Activated T-helper 1 cell treated with anti-CD3 and anti-CD28 coated beads, Interleukin-2, amount 50 U/mL, for 16 hours (primary cell): ENCODE measurements at places on chromosomes 5 and 9.
A peak's percentile ranks its signal among the peaks of the same experiment; 100 is the strongest.

GRCh38 chr9:98760231-98760630 is 36.1 kb downstream of the ANKS6 start:
- no peak for DNase-seq

GRCh38 chr5:125412561-125413495 is 666.4 kb upstream of the ZNF608 start:
- DNase-seq = no peak

DNA sequence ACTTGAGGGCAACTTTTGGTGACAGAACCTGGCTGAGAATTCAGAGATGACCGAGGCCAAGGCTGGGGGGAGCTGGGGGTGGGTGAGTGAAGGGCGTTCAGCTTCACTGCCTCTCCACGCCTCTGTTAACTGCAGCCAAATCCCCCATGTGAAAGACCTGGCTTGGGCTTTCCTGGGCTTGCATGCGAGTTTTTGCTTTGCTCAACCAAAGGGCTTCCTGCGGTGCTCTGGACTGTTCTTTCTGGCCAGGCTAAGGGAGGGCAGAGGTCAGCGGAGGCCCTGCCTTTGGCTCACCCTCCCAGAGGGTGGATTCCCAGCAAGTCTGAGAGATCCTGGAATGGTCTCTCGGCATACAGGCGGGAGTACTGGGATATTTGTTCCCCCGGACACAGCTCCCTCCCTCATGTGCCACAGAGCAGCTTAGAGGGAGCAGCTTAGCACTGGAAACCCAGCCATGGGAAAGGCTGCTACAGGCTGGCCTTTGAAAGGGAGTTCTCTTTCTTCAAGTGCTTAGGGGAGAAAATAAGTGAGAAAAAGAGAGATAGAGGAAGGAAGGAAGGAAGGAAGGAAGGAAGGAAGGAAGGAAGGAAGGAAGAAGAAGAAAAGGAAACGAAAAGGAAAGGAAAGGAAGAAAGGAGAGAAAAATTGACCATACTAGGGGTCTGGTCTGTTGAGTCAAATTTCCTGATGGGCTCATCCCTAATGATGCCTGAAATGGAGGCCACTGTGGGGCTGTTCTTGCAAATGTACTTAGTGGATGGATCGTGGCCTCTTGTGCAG is 158.8 kb downstream of the FGF18 start:
- DNase-seq = no peak

- no peak for DNase-seq
Observed at GRCh38 chr5:126794157-126794828, 17.4 kb downstream of the LMNB1 start.

- no peak for DNase-seq
Observed at GRCh38 chr5:164234321-164234720, 728.9 kb downstream of the MAT2B start.

DNA sequence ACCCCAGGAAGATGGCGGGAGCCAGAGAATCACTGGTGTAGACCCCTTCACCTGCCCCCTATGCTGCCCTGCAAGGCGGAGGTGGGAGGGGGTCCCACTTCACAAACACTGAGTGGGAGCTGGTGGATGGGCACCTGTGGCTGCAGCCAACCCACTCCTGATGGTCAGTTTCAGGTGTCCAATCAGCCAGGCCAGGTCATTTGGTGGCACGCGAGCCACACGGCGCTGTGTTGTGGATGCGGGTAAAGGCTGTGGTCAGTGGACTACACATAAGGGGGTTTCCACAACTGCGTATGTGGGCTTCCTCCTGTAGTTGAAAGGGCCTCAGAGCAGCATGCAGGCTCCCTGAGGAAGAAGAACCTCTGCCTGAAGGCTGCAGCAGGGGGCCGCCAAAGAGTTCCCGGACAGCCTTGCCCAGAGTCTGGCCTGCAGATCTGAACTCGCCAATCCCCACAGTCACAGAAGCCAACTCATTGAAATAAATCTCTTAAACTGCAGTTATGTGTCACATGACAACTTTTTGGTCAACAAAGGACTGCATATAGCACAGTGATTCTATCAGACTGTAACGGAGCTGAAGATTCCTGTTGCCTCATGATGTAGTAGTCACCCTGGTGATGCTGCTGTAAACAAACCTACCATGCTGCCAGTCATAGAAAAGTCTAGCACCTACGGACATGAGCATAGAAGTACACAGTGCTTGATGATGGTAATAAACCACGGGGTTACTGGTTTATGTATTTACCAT is 284.7 kb upstream of the IRX2 start:
- no peak for DNase-seq

GRCh38 chr9:96045811-96046210 is 170.3 kb downstream of the ERCC6L2 start:
- DNase-seq = no peak

- DNase-seq = no peak
Observed at GRCh38 chr5:88660264-88660946, 222.6 kb downstream of the MEF2C start.

DNA sequence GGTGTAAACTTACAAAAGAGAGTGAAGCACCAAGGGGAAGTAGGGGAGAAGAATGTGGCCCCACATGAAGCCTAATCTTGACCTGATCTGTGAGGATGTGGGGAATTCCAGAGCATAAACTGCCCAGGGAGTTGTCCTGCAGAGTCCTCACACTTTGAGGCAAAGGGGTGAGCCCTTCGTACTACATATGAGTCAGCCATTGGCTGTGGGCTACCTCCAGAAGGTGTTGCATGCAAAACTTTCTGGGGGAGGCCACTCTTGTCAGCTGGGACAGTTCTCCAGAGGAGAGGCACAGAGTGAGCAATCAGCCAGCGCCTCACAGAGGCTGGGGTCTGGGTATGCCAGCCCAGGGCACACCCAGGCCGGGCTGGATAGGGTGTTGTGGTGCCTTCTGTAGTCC is 98.1 kb upstream of the NMUR2 start:
- no peak for DNase-seq

DNA sequence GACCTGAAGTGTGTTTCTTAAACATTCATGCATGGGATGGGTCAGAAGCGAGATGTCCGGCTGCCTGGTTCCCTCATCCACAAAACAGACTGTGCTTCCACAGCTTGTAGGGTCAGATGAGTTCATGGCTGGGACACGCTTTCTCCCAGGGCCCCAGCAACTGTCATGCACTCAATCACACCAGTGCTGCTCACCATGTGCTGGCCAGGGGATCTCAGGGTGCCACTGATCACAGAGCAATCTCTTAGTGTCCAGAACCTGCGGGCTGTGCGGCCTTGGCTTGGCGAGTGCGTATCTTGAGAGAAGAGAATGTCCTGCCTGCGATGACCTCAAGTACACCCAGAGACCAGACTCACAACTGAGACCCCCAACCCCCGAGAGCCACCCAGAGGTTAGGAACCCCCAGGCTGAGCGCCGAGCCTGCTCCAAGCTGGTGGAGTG is 26.0 kb upstream of the FCN2 start:
- no peak for DNase-seq

DNA sequence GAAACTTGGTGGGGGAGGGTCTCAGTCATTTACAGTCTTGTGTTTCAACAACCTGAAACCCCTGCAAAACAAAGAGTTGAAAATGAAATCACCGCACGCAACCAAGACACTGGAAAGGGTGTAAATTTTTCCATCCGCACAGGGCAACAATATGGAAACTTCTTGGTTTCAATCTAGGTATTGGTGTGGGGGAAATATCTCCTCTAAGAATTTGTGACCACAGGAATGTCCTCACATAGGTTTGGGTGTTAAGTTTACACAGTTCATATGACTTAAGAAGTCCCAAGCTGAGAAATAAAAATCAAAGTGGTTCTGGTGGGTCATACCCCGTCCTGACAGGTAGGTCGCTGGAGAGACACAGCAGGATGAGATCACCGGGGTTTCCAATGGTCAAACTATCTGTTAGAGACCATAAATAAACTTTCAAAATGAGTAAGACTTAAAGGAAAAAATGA is 51.9 kb upstream of the PIP5K1B start:
- no peak for DNase-seq

- DNase-seq = no peak
Observed at GRCh38 chr9:132802121-132802795, 75.8 kb downstream of the AK8 start.

DNA sequence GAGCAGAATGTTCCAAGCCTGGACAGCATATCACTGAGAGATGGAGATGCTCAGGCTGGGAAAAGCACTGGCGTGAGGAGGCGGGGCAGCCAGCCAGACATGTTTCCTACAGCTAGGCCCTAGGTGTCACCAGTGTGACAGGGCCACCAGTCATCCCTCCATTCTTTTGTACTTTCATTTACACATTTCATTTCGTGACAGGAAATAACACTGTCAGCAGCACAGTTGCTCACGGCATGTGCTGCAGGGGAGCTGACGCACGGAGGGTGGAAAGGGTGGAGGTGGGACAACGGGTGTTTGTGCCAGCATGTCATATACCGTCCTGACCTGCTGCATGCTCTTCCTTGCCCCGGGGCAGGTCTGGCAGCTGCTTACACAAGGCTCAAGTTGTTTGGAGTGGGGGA is 14.8 kb upstream of the CEMIP2 start:
- peak; percentile 58 for DNase-seq

- no peak for DNase-seq
Observed at GRCh38 chr5:133041157-133041784, 10.5 kb upstream of the HSPA4 start.

DNA sequence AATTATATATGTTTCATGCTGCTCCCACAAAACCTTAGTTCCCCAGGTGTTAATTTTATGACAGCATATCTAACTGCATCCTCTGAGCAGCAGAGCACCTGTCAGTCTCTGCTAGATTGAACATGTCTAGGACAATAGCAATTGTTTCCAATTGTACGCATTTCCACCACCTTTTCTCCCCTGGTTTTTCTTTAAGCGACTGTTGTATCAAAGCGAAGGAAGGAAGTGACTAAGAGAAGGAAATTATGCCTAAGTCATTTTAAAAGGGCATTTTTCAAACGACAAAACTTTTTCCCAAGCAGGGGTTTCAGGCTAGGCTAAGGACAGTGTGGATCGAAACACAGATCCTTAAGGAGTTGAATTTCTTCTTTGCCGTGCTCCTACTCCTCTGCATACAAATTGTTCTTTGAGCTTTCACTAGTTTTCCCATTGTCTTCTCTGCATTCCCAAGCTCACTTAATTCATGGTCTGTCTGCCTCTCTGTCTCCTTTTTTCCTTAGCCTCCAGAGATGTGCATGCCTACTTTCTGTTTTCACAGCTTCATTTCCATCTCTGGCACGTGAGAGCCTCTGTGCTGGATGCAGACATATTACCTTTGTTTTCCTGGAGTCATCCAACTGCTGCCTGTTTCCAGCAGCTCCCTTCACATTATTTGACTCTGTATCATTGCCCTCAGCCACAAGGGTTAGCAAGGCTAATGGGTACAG is 39.4 kb upstream of the STARD4 start:
- DNase-seq = no peak

- no peak for DNase-seq
Observed at GRCh38 chr9:119083673-119084072, 285.6 kb downstream of the BRINP1 start.

- no peak for DNase-seq
Observed at GRCh38 chr9:121395558-121395957, 25.5 kb upstream of the STOM start.

DNA sequence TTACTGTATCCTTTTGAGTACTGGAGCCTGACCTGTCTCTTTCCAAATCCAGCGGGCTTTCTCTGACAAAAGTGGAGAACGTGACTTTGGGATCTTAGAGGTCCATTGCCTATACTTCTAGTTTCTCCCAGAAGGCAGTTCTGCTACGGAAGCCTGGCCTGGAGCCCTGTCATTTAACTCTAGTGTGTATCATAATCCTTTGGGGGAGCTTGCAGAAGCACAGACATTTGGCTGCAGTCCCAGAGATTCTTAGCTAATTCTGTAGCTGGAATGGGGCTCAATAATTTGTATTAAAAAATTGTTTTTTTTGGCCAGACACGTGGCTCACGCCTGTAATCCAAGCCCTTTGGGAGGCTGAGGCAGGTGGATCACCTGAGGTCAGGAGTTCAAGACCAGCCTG is 3.0 kb downstream of the HARS2 start:
- no peak for DNase-seq

- DNase-seq = no peak
Observed at GRCh38 chr5:170070556-170071412, 34.9 kb upstream of the FOXI1 start.

- no peak for DNase-seq
Observed at GRCh38 chr5:27821681-27822080, 783.3 kb upstream of the CDH9 start.

- no peak for DNase-seq
Observed at GRCh38 chr9:37776328-37776727, 8.5 kb downstream of the EXOSC3 start.

DNA sequence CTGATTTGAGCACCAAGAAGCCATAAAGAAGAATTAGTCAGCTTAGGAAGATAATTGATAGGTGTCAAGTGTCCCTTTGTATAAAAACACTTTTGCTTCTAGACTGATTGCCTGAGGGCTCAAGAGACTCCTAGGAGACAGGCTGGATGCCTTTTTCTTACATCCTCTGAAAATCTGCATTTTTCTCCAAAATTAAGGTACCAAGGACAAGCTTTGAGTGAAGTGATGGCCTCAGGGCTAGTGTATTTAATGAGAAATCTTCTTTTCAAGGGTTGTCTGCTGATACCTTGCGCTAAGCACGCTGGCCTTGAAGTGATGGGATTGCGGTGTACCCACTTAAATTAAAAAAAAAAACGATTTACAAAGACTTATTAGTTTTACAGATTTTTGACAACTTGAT is 304.0 kb downstream of the TLR4 start:
- DNase-seq = no peak

DNA sequence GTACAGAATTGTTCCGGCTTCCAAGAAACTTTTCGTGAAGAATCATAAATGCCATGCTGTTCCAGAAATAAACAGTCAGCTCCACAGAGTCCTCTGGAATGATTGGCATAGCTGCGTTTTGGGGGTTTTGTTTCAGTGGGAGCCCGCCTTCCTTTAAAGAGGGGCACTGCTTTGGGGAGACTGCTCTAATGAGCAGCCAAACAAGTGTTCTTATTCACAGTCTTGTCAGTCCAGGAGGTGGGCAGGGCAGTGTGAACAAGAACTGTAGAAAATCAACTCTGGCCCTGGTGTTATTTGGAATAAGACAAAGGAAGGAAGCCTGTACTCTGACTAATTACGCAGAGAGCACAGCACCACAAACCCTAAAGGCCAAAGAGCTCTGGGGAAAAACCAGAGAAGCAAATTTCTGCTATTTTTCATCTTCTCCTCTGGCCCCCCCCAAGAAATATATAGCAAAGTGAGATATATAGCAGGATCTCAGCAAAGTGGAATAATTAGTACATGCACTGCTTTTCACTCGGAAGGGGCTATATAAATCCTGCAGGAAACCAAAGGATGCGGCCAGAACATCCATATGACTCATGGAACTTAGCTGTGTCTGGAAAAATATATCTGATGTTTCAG is 92.9 kb downstream of the GLDC start:
- no peak for DNase-seq

- DNase-seq = no peak
Observed at GRCh38 chr9:124659099-124659659, 111.9 kb downstream of the NR6A1 start.
